ENCODE measurements at places on chromosomes 6 and 20.

DNA sequence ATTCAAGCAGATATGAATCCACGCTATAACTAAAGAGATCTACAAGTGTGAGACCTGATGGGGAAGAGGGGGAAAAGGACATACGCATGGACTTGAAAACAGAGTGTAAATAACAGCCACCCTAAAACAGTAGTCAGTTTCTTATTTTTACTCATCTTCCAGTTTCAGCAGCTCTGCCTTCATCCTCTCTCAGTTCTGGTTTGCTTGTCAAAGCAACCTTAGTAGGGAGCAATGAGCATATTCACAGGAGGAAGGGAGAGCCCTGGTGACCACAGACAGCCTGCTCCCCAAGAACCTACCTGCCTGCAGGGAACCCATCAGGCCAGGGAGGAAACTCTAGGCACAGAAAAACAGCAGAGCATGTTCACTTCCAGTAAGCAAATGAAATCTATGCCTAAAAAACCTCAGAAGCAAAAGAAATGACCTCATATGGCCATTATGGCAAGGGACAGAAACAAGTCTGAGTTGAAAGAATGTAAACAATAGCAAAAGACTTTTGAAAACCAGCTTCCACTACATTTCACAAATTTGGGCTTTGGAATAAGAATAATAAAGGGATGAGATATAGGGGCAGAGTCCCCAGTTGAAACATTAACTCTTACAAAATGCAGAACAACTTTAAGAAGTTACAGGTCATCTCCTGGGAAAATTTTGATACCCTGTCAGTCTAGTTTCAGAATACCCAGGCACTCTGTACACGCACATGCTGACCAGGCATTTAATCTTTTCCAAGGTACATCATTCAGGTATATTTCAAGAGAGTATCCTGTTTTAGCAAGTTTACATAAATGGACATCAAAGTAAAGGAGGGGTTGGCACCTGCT lies 120.8 kb upstream of the BCLAF1 start:
- DNase-seq: no peak

- DNase-seq: no peak
Measured at GRCh38 chr20:20782231-20782630, 69.8 kb upstream of the RALGAPA2 start.

DNA sequence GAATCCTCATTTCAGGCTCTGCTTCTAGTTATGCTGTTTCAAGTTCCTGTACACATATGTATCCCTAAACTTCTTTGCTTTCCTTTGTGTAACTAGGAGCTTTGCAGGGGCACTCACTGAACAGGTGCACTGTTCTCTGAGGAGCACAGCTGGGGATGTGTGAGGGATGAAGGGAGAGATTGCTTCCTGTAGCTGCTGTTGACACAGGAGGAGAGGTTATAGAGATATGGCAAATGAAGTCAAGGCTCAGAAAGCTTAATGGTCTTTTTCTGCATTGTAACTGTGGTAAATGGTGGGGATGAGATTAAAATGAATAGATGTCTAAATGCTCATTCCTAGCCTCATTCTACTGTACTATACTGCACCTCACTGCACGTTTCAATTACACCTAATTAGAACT lies 454.3 kb downstream of the BTBD3 start:
- DNase-seq: no peak

- DNase-seq: no peak
Measured at GRCh38 chr6:53790886-53791285, 3.9 kb upstream of the LRRC1 start.

GRCh38 chr6:139655783-139656705 lies 281.6 kb upstream of the CITED2 start:
- no peak for DNase-seq

- DNase-seq: no peak
Measured at GRCh38 chr6:136706430-136706829, 85.8 kb downstream of the MAP3K5 start.

GRCh38 chr6:169589699-169590257 lies 112.1 kb downstream of the WDR27 start:
- no peak for DNase-seq

DNA sequence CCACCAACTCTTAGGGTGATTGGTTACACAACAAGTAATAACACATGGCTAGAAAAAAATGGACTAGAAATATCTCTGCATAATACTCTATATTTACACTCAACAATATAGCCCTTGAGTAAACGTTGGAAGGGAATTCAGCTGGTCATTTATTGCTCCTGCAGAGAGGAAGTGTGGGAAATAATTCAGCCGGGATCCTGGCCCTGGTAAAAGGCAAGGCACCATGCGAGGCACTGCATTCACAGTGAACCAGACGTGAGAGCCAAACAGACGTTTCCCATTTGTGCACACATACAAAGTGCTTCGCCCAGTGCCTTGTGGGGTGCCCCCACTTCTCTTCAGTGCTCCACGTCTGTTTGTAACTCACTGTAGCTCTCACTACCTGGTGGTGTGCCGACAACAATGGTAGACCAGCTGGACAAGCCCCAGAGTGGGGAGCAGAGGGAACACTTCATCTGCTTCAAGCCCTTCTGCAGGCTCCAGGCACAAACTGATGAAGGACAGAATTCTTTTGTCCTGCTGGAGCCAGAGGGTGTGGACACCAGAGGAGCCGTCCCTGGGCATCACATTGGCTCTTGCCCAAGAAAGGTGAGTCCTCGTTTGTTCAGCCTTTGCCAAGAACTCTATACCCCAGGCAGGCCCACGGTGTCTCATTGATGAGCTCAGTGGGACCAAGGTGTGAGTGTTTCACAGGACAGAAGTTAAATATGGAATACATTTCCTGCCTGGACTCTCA lies 18.8 kb downstream of the SYNDIG1 start:
- no peak for DNase-seq

Data from CD8-positive, alpha-beta memory T cell (primary cell).